Activated T-cell treated with anti-CD3 and anti-CD28 coated beads, Interleukin-2, amount 50 U/mL, for 72 hours (primary cell): ENCODE measurements at places on chromosomes 6 and 20.

DNA sequence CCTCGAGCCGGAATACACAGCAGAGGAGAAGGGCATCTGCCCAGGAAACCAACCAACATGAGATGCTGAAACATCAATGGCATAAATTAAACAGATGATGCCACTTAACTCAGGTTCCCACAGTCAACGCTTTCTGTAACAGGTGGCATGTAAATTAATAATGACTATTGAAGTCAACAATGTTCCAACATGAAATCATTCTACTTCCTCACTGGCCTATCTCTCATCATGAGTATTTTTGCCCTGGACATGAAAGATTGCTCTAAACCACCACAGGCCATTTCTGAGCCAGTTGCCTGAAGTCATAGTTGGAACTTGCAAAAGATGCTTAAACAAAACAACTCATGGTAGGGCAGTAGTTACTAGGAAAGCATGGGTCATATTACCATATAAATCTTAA, 397.9 kb upstream of the JARID2 start:
- peaks cover 6% of the 10 kb centered on the region for H3K4me1 ChIP-seq
- DNase-seq = no peak
- no peaks in the 10 kb centered on the region for H3K27me3 ChIP-seq
- H3K27ac ChIP-seq = no peak overlapping the region
- no peak overlapping the region for H3K4me3 ChIP-seq

GRCh38 chr6:109595998-109596397, 95.0 kb downstream of the AK9 start:
- no peak overlapping the region for H3K4me3 ChIP-seq
- H3K4me1 ChIP-seq = peaks cover 5% of the 10 kb centered on the region
- no peak for DNase-seq
- H3K27me3 ChIP-seq = no peaks in the 10 kb centered on the region

- no peak for DNase-seq
- peaks cover 40% of the 10 kb centered on the region for H3K27me3 ChIP-seq
- no peaks in the 10 kb centered on the region for H3K36me3 ChIP-seq
- peaks cover 9% of the 10 kb centered on the region for H3K4me1 ChIP-seq
- H3K4me3 ChIP-seq = no peak overlapping the region
Observed at GRCh38 chr20:3247638-3248037, 8.6 kb upstream of the SLC4A11 start.

DNA sequence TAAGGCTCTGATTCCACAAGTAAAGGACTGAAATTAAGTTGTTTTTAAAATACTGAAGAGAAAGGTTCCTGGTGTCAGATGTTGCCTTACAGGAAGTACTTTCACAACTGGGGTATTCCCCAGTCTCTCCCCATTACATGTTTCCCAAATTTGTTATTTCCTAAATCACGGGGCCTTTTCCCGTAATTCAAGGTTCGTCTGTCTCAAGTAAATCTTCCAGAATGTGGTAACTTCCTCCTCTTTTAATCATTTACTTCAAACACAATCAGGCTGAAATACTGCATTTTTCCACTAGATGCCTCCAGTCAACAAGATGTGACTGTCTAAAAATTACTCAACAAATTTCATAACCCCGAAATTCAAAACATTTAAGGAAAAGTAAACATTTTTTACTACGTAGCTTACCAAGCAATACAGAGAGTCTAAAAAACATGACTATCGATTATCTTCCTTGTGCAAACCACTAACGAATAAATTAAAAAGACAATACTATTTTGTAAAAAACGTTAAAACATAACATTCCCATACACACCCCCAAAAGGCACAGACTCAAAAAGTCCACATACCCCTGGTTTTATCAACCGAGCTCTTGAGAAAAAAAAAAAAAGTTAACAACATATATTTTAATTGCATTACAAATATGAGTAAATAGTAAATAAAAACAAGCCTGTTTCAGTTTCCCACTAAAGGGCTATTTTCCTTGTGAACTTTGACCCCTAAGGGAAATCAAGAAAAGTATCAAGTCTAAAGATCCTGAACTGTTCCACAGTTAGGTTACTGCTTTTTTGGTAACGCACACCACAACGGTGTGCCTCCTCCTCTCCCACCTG, 1.7 kb downstream of the SOD2 start:
- H3K27me3 ChIP-seq = no peaks in the 10 kb centered on the region
- peak overlapping the region; percentile 75 for H3K4me3 ChIP-seq
- H3K4me1 ChIP-seq = peaks cover 62% of the 10 kb centered on the region
- H3K27ac ChIP-seq = peak overlapping the region; percentile 92

- no peak overlapping the region for H3K27ac ChIP-seq
- peaks cover 17% of the 10 kb centered on the region for H3K4me1 ChIP-seq
- H3K36me3 ChIP-seq = peaks cover 29% of the 10 kb centered on the region
- DNase-seq = no peak
- no peaks in the 10 kb centered on the region for H3K27me3 ChIP-seq
- no peak overlapping the region for H3K4me3 ChIP-seq
Observed at GRCh38 chr6:45535933-45536332, 158.2 kb upstream of the SUPT3H start.

DNA sequence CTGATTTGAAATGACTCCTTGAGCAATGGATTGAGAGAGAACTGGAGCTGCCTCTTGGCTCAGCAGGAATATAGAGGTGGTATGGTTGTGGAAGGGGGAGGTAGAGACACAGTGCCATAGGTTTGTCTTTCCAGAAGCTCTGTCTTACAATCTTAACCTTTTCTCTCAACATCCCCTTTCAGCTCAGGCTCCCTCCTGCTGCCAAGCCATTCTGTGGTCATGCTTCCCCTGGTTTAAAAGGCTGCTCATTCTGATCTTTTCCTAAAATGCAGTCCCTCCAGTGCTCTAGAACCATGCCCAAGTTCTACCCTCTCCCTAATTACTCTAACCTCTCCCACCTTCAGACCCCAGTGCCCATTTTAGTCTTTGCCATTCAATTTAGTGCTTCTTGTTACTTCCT, 517.9 kb upstream of the MARCKS start:
- H3K4me3 ChIP-seq = no peak overlapping the region
- H3K27me3 ChIP-seq = no peaks in the 10 kb centered on the region
- no peaks in the 10 kb centered on the region for H3K4me1 ChIP-seq
- H3K27ac ChIP-seq = no peak overlapping the region
- H3K36me3 ChIP-seq = no peaks in the 10 kb centered on the region

- no peak overlapping the region for H3K4me3 ChIP-seq
- H3K36me3 ChIP-seq = no peaks in the 10 kb centered on the region
- no peaks in the 10 kb centered on the region for H3K27me3 ChIP-seq
- no peaks in the 10 kb centered on the region for H3K4me1 ChIP-seq
- DNase-seq = no peak
Observed at GRCh38 chr6:91751526-91751925, 1164.7 kb upstream of the MAP3K7 start.

DNA sequence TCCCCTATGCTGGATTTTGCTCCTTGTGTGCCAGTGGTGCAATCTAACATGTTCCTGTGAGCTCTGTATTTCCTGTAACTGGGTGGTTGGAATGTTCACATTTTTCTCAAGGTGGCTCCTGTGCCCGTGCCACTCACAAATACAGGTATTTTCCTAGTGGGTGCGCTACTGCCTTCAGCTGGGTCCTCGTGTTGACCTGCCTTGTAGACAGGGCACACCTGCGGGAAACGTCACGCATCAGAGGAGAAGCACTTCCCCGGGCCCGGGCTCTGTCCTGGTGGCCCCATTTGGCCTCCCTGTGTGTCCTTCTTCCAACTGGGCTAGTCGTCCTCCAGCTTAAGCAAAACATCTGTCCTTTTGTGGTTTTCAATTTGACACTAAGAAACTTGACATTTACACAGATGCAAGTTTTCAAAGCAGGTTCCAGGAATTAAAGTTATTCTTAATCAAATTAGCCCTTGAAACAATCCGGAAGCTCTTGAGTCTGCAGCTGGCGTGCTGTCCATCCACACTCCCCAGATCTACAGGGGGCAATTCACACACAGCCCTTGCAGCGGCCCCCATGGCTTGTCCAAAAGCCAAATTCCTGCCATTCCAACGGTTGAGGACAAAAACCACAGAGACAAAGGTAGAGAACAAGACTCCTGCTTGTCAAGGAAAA, 275.1 kb downstream of the CDC5L start:
- peaks cover 8% of the 10 kb centered on the region for H3K4me1 ChIP-seq
- H3K27ac ChIP-seq = peak overlapping the region; percentile 11
- DNase-seq = no peak
- no peak overlapping the region for H3K4me3 ChIP-seq

- no peaks in the 10 kb centered on the region for H3K27me3 ChIP-seq
- no peak overlapping the region for H3K27ac ChIP-seq
- no peak for DNase-seq
- H3K4me1 ChIP-seq = peaks cover 10% of the 10 kb centered on the region
Observed at GRCh38 chr6:15152700-15153099, 93.2 kb upstream of the JARID2 start.

- H3K4me1 ChIP-seq = no peaks in the 10 kb centered on the region
- no peak for DNase-seq
- H3K27me3 ChIP-seq = no peaks in the 10 kb centered on the region
- H3K27ac ChIP-seq = no peak overlapping the region
Observed at GRCh38 chr6:7899889-7900213, 10.7 kb downstream of the TXNDC5 start.

DNA sequence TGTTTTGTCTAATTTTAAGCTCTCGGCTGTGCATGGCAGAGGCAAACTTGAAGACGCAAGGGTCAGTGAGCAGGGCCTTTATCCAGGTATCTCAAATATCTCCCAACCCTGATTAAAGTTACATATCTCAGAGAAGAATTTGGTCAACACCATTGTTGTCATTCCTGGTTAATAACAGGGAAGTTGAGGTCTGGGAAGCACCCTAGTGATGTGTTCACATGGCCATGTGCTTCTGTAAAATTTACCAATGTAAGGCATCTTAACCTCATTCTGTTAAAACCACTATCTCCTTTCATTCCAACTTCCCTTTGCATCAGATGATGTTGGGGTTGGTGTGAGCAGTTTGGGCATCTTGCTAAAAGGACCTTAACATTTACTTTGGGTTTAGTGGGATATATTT, 4.0 kb upstream of the FAM110A start:
- H3K36me3 ChIP-seq = no peaks in the 10 kb centered on the region
- no peak for DNase-seq
- no peaks in the 10 kb centered on the region for H3K27me3 ChIP-seq

DNA sequence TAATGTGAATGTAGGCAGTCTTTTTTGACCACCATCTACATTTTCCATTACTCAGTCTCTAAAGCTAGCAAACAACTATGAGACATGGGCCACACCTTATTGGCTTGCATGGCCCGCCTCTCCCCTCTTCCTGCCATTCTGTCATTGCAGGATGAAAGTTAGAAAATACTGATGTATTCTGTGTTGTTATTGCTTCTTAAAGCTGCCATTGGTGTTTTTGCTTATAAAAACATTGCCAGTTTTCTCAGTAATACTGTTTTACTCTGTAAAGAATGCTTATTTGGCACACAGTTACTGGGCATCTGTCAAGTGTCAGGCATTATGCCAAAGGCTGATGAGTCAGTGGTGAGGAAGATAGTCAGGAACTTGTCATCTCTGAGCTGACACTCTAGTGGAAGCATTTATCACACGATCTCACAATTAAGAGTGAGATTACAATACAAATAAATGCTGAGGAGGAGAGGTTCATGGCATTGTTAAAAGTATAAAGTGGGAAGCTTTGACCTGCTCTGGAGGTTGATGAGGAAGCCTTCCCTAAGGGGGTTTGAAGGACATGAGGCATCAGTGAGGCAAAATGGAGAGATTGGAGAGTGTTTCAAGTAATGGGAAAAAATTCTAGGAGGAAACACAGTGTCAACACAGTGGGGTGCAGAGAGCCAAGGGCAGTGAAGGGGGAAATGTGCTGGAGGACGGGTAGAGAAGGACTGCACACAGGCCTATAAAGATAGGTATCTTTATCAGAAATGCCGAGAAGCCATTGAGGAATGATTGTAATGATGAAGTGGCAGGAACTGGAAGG, 14.7 kb downstream of the KLHL32 start:
- peaks cover 1% of the 10 kb centered on the region for H3K36me3 ChIP-seq
- H3K27me3 ChIP-seq = no peaks in the 10 kb centered on the region
- peaks cover 17% of the 10 kb centered on the region for H3K4me1 ChIP-seq
- peak overlapping the region; percentile 57 for H3K4me3 ChIP-seq

DNA sequence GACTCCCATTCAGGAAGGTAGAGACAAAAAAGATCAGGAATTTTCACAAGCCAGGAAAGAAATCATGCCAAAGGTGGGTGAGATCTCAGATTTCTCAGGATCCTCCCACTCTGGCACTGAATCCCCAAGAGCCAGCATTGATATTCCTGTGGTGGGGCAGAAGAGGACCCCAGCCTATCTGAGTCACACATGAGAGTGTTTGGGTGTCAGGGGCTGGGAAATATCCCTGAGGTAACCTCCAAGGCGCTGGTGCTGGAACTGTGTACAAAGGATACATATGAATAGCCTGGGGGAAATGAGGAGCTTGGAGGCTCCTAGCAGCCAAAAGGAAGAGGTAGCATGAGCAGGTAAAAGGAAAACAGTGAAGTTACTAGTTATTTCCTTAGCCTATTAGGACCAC, 369.4 kb downstream of the BTBD9 start:
- H3K27me3 ChIP-seq = no peaks in the 10 kb centered on the region
- H3K4me1 ChIP-seq = no peaks in the 10 kb centered on the region
- no peak for DNase-seq
- peaks cover 2% of the 10 kb centered on the region for H3K36me3 ChIP-seq
- H3K4me3 ChIP-seq = no peak overlapping the region

GRCh38 chr6:68976260-68976659, 341.2 kb downstream of the ADGRB3 start:
- no peak overlapping the region for H3K4me3 ChIP-seq
- no peaks in the 10 kb centered on the region for H3K36me3 ChIP-seq
- no peak for DNase-seq
- H3K27ac ChIP-seq = no peak overlapping the region
- no peaks in the 10 kb centered on the region for H3K4me1 ChIP-seq

GRCh38 chr6:255041-255750, 37.1 kb upstream of the DUSP22 start:
- no peak for DNase-seq
- peaks cover 73% of the 10 kb centered on the region for H3K4me1 ChIP-seq
- no peaks in the 10 kb centered on the region for H3K36me3 ChIP-seq
- no peak overlapping the region for H3K27ac ChIP-seq
- no peak overlapping the region for H3K4me3 ChIP-seq
